Activated CD4-positive, alpha-beta memory T cell treated with anti-CD3 and anti-CD28 coated beads for 36 hours (primary cell): ENCODE measurements at places on chromosomes 4 and X.

GRCh38 chrX:65900850-65901844 is 138.7 kb downstream of the VSIG4 start:
- no peaks in the 10 kb centered on the region for H3K36me3 ChIP-seq
- no peaks in the 10 kb centered on the region for H3K27me3 ChIP-seq
- no peak overlapping the region for H3K27ac ChIP-seq
- no peak overlapping the region for H3K4me3 ChIP-seq
- peaks cover 19% of the 10 kb centered on the region for H3K4me1 ChIP-seq

DNA sequence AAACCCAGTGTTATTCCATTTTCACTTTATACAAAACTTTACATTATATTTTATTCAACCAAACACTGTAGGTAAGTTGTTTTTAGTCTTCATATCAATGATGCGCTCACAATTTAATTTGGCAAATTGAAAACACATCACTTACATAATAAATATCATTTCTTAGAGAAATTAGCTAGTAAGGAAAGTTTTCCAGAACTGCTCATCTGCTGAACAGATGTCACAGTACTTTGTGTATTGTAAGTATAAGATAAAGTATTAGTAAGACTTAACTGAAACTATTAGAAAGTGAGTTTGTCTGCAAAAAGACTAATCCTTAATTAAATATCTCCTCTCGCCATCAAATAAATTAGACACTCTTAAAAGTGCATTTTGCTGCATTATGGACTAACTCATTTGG is 108.7 kb upstream of the PACRGL start:
- no peak overlapping the region for H3K4me3 ChIP-seq
- peaks cover 3% of the 10 kb centered on the region for H3K27me3 ChIP-seq
- no peak for DNase-seq
- no peaks in the 10 kb centered on the region for H3K36me3 ChIP-seq
- no peak overlapping the region for H3K27ac ChIP-seq

- H3K4me1 ChIP-seq, result peaks cover 39% of the 10 kb centered on the region
- DNase-seq, result peak; percentile 44
- peaks cover 25% of the 10 kb centered on the region for H3K36me3 ChIP-seq
Observed at GRCh38 chr4:1329408-1330371, 17.3 kb upstream of the UVSSA start.

DNA sequence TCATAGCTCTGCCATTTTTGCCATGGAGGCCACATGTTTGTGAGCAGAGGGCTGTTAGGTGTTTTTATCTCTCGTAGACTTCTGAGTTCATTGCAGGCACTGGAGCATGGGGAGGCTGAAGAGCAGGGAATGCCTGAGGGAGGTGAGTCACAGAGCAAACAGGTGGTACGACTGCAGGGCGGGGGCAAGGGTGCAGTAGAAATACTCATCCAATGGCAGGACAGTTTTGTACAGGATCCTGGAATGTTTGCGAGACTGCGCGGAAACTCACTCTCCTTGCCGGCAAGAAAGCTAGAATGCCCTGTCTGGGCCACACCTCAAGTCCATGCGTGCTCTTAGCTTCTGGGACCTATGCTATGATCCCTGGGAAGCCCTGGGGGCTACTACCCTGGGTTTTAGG is 20.0 kb upstream of the VCX2 start:
- H3K4me3 ChIP-seq, result no peak overlapping the region
- no peaks in the 10 kb centered on the region for H3K4me1 ChIP-seq
- no peak for DNase-seq
- no peak overlapping the region for H3K27ac ChIP-seq

DNA sequence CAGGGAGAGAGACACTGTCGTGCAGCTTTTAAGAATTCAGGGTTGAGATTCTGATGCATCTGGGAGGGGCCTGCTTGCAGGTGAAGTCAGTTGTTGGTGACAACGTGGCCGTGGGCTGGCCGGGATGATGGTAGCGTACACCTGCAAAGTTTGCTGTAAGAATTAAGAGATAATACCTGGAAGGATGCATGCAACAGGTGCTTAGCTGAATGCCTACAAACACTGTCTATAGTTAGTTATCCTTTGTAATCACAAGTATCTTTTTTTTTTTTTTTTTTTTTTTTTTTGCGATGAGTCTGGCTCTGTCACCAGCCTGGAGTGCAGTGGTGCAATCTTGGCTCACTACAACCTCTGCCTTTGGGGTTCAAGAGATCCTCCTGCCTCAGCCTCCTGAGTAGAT is 259.6 kb downstream of the ASMT start:
- no peak overlapping the region for H3K4me3 ChIP-seq
- no peaks in the 10 kb centered on the region for H3K4me1 ChIP-seq
- H3K36me3 ChIP-seq, result peaks cover 1% of the 10 kb centered on the region
- no peak overlapping the region for H3K27ac ChIP-seq
- no peak for DNase-seq

GRCh38 chrX:105173071-105173470 is 47.4 kb downstream of the TEX13A start:
- H3K27ac ChIP-seq, result no peak overlapping the region
- H3K4me1 ChIP-seq, result no peaks in the 10 kb centered on the region
- no peaks in the 10 kb centered on the region for H3K36me3 ChIP-seq
- DNase-seq, result no peak
- no peaks in the 10 kb centered on the region for H3K27me3 ChIP-seq
- no peak overlapping the region for H3K4me3 ChIP-seq

DNA sequence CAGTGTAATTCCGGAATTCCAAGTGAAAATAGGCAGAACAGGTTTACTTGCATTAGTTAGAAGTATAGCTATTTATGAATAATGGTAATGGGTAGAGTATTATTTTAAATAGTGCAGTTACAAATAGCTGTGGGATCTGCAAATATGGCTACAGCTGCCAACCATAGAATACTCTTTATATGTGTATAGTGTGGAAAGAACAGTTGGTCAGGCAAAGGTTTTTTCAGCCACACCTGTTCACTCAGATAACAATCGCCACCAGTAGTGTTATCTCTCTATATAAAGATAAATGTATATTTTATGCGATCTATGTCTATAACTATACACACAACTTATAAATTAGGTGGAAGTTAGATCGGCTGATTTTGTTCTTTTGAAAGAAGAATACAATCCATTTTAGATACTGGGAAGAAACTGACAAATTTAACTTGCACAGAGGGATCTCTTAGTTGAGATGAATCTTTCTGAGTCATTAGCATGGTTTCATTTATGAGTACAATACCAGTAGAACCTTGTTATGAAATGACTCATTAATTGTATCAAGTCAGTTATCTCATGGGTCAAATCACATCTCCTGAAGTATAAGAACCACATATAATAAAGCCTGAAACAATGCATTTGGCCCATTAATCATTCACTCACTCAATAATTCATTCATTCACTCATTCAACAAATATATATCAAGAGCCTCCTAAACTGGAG is 100.9 kb upstream of the NR3C2 start:
- no peaks in the 10 kb centered on the region for H3K4me1 ChIP-seq
- H3K36me3 ChIP-seq, result no peaks in the 10 kb centered on the region
- H3K27me3 ChIP-seq, result no peaks in the 10 kb centered on the region
- no peak overlapping the region for H3K4me3 ChIP-seq
- no peak for DNase-seq

GRCh38 chr4:140533951-140534480 is 10.0 kb downstream of the ELMOD2 start:
- DNase-seq, result no peak
- no peaks in the 10 kb centered on the region for H3K4me1 ChIP-seq
- H3K36me3 ChIP-seq, result peaks cover 9% of the 10 kb centered on the region
- H3K27ac ChIP-seq, result no peak overlapping the region

- no peak overlapping the region for H3K27ac ChIP-seq
- no peak overlapping the region for H3K4me3 ChIP-seq
- H3K27me3 ChIP-seq, result no peaks in the 10 kb centered on the region
Observed at GRCh38 chr4:127249066-127249766, 383.5 kb upstream of the INTU start.

DNA sequence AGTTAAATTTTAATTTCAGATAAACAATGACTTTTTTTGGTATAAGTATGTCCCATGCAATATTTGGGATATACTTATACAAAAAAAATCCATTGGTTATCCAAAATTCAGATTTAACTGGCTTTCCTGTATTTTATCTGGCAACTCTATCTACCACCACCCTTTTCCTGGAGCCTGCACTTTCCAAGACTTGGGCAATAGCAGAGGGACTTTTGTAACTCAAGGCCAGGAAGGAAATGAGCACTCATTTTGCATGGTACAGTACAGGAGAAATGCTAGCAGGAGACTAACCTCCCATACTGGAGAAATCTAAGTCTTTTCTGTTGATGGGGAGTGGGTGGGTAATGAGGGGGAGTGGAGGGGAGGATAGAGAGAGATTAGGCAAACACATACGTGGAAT is 37.7 kb upstream of the PLAC1 start:
- H3K4me1 ChIP-seq, result no peaks in the 10 kb centered on the region
- no peak overlapping the region for H3K27ac ChIP-seq
- no peak for DNase-seq
- H3K4me3 ChIP-seq, result no peak overlapping the region
- H3K27me3 ChIP-seq, result peaks cover 5% of the 10 kb centered on the region

DNA sequence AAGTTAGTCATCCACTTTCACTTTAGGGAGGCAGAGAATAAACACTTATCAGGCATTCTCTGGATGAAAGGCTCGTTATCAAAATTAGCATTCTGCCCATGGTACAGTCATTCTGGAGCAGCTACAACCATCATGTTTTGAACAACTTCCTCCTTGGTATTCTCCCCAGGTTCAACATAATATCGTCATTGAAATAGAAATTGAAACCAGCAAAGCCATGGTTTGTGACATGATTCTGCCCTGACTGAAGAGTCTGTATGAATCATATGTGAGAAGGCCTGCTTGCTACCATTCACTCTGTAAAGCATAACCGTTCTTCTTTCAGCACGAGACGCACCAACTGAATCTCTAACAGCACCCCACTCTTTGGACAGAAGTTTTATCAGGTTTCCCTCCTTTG is 127.5 kb upstream of the RADX start:
- no peaks in the 10 kb centered on the region for H3K36me3 ChIP-seq
- H3K27ac ChIP-seq, result peak overlapping the region; percentile 60
- H3K27me3 ChIP-seq, result no peaks in the 10 kb centered on the region
- H3K4me1 ChIP-seq, result peaks cover 27% of the 10 kb centered on the region

GRCh38 chr4:88582493-88582892 is 9.8 kb upstream of the HERC3 start:
- DNase-seq, result no peak
- H3K27me3 ChIP-seq, result no peaks in the 10 kb centered on the region
- H3K4me1 ChIP-seq, result no peaks in the 10 kb centered on the region
- H3K36me3 ChIP-seq, result no peaks in the 10 kb centered on the region
